ENCODE measurements at places on chromosomes 7 and 10. TPM values are rescaled to one million over a fixed set of nuclear protein-coding genes. Genes with fewer than 3 reads are reported as not detected.

CHRM2 gene
- total RNA-seq = 144 TPM

CALHM3 gene
- not detected for total RNA-seq

CTTNBP2 gene
- total RNA-seq = 11.3 TPM

MARCHF5 gene
- total RNA-seq = 20.8 TPM

MAGI2 gene
- total RNA-seq = 27.2 TPM

AFAP1L2 gene
- under 0.01 TPM for total RNA-seq

UNCX gene
- total RNA-seq = not detected

OR6B1 gene
- total RNA-seq = not detected

DNA sequence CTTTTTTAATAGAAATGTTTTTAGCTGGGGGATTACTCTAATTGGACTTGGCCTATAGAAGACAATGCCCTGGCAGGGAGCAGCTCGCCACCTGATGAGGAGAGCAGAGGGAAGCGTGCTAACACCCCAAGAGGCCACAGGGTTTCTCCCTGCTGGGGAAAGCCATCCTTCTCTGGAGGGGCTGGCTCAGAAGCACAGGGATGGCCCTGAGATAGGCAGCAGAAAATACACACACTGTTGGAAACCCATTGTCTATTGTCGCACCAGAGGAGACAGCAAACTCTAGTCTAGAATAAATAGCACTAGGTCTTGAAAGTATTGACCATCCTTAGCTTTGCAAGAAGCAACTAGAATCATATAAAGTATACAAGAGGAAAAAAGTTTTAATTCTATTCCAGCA lies 5.4 kb downstream of the COBL start:
- no peak for DNase-seq

GRCh38 chr7:148540041-148540738 lies 50.4 kb upstream of the C7orf33 start:
- peak; percentile 59 for DNase-seq

GRCh38 chr10:85124603-85125051 lies 796.2 kb downstream of the CCSER2 start:
- no peak for DNase-seq

DNA sequence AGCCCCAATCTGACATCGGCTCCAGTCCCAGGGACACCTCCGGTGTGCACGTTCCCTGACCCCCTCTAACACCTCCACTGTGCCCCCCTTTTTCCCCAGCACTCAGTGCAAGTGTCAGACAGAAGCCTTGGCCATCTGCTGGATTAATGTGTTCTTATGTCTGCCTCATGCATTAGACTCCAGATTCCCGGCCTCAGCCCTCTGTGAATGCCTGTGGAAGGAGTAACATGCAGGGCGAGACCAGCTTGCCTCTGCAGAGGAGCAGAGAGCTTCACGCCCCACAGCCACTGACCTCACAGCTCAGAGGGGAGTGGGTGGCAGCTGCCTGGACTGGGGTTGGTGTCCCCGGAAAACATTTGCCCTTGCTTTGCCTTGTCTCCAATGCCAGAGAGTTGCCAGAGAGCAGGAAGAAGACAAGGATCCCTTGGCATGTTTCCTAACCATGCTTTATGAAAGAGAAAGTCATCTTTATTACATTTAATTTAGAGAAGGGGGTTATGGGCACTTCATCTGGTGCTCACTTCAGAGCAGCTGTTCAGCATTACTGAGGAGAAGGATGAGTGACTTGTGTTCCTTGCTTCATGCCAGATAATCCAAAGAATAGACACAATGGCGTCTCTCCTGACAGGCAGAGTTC lies 91.6 kb upstream of the CXCL12 start:
- DNase-seq = no peak

- no peak for DNase-seq
These were observed 7.1 kb downstream of the ASAH2 start for GRCh38 chr10:50244201-50244600.

GRCh38 chr10:100773646-100774045 lies 28.3 kb downstream of the PAX2 start:
- DNase-seq = no peak

GRCh38 chr10:100776671-100777070 lies 31.3 kb downstream of the PAX2 start:
- no peak for DNase-seq

DNA sequence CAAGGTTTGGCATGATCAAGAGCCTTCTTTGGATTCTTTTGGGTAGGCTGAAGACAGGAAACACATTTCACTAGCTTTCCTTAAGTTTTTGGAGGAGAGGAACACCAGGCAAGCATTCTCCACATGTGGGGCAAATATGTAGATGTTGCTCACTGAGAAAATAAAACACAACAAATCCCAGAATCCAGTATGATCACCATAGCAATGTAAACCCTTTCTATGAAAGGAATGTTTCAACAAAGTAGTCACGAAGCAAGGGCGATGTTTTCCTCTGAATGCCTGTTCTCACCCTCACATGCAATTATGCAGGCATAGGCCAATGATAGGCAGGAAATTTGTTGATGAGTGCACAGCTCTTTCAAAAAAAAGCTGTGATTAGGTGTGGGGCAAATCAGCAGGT lies 20.5 kb upstream of the CEP41 start:
- no peak for DNase-seq

- DNase-seq = no peak
These were observed 1.3 kb downstream of the ANXA11 start for GRCh38 chr10:80203835-80204676.

GRCh38 chr7:116290740-116291139 lies 80.4 kb downstream of the TES start:
- DNase-seq = no peak

DNA sequence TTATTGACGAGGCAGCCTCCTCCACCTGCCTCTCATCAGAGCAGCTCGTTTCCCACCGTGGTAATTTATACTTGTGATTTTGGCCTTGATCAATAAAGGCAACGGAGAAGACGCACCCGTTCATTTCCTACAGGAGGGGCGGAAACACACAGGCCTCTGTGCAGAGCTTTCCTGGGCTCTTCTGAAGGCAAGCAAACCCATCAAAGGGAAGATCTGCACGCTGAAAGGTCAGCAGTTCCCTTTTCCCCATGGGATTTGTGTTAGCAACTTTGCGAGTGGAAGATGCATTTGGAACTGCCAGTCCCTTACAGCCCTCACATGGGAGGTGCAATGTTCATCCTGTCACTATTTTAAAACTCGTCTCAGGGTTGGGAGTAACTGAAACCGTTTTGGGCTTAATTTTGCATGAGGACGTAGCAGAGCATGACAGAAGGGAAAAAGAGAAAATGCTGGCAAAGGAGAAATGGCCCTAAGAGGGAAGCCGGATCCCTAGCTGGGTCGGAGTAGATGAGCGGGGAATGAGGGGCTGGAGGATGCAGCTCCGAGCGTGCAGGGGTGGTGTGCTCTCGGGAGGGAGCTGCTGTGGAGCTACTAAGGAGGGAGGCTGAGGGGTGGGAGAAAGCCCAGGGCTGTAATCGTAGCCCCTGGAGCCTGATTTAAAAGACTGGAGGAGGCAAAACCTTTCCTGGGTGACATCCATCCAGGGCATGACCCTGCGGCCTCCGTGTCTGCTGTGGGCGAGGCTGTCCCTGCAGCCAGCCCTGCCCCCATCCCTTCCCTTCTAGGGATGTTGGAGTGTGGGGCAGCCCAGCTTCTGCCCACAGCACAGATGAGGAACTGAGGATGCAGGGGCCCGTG lies 111.1 kb upstream of the FAM20C start:
- DNase-seq = no peak

DNA sequence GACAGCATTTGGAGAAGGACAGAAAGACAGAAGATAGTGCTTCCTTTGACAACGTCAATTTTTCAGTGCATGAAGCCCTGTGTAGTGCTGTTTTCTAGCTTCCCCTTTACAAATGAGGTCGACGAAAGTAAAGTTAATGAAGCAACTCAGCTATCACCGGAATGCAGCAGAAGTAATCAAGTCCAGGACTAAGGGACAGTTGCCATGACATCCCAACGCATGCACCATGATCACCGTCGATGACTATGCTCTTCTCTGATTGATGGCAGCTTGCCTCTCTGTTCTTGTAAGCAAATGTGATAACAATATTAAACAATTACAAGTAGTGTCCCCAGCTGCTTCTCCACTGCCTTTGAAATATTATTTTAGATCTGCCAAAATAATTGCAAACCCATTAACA lies 205.8 kb downstream of the FRMD4A start:
- DNase-seq = peak; percentile 46

DNA sequence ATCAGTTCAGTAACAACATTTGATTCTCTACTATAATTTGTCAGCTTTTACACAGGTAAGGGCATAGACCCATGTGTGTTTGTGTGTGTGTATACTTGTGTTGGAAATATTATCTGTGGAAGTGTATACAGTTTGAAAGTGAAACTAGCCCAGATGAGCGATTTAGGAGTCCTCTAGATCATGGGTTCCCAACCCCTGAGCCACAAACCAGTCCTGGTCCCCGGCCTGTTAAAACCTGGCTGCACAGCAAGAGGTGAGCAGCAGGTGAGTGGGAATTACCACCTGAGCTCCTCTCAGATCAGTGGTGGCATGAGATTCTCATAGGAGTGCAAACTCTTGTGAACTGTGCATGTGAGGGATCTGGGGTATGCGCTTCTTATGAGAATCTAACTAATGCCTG lies 1221.5 kb upstream of the SORCS1 start:
- DNase-seq = no peak

- no peak for DNase-seq
These were observed 91.7 kb downstream of the SORCS1 start for GRCh38 chr10:107072786-107073185.

Data from IMR-90 (cell line).